ENCODE measurements at places on chromosomes 5 and 9.

- DNase-seq: no peak
Measured at GRCh38 chr9:17614903-17615302, 36.0 kb downstream of the SH3GL2 start.

DNA sequence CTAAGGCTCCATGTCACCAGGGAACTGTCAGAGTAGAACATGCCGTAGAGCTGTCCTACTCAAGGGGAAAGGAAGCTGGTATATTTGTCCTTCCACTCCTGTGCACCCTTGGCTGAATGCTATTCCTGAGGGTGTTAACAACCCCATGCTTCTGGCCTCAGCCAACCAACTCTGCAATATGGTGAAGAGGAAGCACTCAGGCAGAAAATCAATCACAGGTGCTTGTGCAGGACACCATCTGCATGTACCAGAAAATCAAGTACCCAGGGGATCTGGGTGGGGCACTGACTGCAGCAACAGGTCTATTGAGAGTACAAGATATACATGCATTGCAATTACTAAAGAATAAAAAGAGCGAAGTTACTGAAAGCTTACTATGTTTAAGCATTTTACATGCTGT lies 51.4 kb upstream of the NEK6 start:
- DNase-seq: no peak

GRCh38 chr5:65100911-65101631 lies 332.3 kb downstream of the CWC27 start:
- peak; percentile 58 for DNase-seq

DNA sequence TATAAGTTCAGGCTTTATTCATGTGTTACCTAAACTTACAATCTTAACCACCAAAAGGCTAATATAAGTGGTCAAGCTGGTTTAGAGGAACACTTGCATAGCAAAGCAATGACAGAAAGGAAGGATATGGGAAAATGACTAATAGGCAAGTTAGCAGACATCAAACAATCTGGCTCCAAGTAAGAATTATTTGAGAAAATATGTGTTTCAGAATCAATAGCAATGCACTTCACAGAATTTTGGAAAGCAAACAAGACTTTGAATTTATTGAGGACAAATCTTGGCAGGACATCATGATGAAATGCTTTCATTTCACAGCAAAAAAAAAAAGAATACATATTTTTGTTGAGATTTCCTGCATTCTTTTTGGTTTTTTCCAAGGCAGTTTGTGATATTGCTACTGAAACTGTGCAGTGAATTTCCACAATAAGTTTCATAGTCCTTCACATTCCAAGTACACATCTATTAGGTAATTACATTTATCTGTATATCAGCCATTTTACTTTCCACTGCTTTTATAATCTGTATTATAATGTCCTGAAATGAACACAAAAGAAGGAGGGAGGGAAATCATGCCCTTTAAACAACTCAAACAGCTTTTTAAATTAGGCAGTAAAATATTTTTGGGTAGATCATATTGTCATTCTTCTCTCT lies 417.9 kb downstream of the NR2F1-AS1 start:
- no peak for DNase-seq

- no peak for DNase-seq
Measured at GRCh38 chr9:131965103-131965502, 114.6 kb downstream of the MED27 start.

DNA sequence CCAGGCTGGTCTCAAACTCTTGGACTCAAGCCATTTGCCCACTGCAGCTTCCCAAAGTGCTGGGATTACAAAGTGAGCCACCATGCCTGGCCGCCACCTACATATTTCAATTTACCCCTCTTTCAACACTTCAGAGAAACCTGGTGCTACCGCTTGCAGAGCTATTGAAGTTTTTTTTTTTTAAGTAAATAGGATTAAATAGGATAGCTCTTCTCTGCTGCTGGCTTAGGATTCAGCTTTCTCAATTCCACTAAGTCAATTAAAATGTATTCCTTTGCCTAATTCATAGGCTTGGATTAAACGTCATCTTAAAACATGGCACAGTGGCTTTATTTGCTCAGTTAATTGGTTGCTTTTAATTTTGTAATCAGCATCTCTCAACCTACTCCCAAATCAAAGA lies 41.0 kb downstream of the KIAA1191 start:
- no peak for DNase-seq

DNA sequence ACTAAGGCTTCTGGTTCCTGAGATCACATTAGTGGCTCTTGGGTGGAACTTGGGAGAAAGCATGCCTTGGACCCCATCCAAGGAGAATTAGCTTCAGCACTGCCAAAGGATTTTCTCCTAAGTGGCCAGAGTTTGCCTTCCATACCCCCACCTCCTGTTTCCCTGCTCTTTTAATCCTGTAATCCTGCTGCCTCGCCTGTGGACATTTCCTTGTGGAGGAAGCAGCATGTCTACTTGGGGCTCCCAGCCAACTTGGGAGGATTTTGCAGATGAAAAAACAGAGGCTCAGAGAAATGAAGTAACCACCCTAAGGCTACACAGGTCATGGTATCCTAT lies 1.6 kb downstream of the ARSI start:
- no peak for DNase-seq

DNA sequence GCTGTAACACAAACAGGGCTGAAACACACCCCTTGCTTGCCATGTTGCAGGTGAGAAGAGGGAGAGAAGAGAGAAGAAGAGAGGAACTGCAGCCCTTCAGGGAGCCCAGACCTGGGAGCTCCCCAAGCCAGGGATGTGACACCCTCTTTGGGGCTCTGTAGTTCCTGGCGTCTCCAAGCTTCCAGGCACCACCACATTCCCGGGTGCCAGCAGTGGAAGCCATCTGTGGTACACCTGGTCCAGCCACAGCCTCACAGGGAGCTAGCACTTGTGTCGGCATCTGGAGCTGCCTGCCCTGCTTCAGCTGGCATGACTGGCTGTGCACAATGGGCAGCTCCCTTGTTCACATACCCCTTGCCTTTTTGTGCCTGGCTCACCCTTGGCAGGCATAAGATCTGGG lies 182.1 kb downstream of the DEPDC1B start:
- no peak for DNase-seq

GRCh38 chr5:91206734-91207133 lies 176.4 kb downstream of the ARRDC3 start:
- no peak for DNase-seq

- no peak for DNase-seq
Measured at GRCh38 chr9:14903040-14903439, 7.2 kb downstream of the FREM1 start.

GRCh38 chr5:141958113-141958512 lies at the start of gene PCDH12:
TSS of gene PCDH12 (minus strand) at chr5:141958202. CDS start at chr5:141957851, 351 bp downstream.
- no peak for DNase-seq

GRCh38 chr5:116404792-116405191 lies 169.8 kb downstream of the SEMA6A start:
- no peak for DNase-seq

GRCh38 chr9:109812818-109813281 lies 32.9 kb downstream of the PALM2AKAP2 start:
- no peak for DNase-seq

- no peak for DNase-seq
Measured at GRCh38 chr5:57368010-57368409, 114.6 kb downstream of the ACTBL2 start.

- no peak for DNase-seq
Measured at GRCh38 chr5:143987751-143988560, 176.0 kb downstream of the HMHB1 start.

- DNase-seq: no peak
Measured at GRCh38 chr5:1057485-1058082, 49.0 kb downstream of the NKD2 start.

DNA sequence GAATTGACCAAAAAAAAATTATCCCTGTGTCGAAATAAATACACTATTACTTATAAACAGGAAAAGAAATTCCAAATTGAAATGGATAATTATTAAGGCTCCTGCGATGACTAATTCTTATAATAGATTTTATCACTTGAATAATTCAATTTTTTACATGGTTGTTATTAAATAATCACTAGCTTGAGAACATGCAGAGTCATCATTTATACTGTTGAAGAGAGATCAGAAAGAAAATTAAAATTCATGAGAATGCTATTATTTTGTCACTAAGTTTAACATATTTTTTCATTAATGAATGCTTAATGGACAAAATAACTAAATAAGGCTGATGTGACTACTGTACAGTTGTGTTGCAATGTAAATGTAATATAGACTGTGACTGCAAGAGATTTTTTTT lies 1011.3 kb upstream of the C9orf72 start:
- DNase-seq: no peak

GRCh38 chr9:13962006-13962405 lies 351.9 kb downstream of the NFIB start:
- no peak for DNase-seq

DNA sequence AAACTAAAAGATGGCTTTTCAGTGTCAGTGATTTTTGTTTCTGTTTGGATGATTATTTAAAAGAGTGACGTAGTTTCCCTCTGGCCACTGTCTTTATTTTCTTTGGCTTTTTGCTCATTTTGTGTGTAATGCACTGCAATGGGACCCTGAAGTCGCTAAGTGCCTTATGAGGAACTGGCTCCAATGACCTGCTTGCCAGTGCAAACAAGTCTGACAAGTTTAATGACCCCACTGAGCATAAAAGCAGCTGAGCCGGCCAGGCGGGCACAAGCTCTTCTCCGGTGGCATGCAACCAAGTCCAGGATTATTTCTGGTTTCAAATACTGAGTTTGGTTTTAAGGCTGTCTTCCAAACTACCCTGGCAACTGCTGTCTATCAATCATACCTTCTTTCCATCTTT lies 15.6 kb upstream of the GNA14 start:
- no peak for DNase-seq

GRCh38 chr9:112401175-112401815 lies 21.4 kb downstream of the HSDL2 start:
- no peak for DNase-seq

DNA sequence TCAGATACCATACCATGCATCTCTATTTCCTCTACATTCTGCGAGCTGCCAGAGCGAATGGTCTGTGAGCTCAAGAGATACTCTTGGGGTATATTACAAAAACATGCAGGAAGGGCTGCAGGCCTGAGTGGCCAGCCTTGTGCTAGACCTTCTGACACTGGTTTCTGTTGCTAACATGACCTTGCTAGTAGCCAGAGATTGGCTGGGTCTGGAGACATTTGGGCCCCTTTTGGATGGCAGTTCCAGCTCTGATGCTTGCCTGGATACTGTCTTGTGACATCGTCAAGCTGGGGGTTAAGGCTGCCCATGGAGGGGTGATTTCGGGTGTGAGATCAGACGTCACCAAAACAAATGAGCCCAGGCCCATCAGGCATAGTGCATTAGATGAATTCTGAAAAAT lies 56.1 kb upstream of the FSTL4 start:
- DNase-seq: no peak

- no peak for DNase-seq
Measured at GRCh38 chr9:112881331-112881730, 9.3 kb downstream of the SLC46A2 start.

- DNase-seq: no peak
Measured at GRCh38 chr5:83503662-83504061, 32.1 kb downstream of the VCAN start.

- no peak for DNase-seq
Measured at GRCh38 chr5:171874234-171874633, 88.6 kb downstream of the SMIM23 start.

GRCh38 chr9:20486552-20486951 lies 135.7 kb downstream of the MLLT3 start:
- DNase-seq: no peak

GRCh38 chr5:119070578-119070827 lies 384 bp upstream of the DMXL1 start:
- DNase-seq: peak; percentile 63

DNA sequence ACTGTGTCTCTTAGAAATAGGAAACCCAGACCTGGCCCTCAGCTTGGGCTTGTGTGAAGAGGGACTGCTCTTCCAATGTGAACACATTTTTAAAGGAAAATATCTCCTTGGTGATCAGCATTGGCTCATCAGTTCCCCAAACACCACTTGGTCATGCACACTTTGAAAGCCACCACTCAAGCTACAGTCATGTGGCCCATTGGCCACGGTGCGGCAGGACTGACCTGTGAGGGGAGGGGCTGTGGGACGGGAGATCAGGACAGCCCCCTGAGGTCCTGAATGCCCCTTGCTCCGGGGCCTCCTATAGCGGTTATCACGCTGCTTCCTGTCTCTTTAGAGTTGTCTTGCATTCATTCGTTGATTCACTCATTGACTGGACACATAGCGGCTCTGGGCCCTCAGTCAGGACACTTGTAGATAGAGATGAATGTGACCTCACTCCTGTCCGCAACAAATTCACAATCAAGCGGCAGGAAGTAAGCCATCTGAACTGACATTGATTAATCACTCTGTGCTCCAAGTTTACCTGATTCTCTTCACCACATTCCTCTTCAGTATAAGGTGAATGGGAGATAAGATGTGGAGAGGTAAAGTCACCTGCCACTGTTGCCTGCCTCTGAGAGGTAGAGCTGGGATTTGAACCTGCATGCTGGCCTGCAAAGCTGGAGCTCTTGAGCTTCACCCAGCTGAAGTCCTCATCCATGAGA lies 73.1 kb downstream of the COL15A1 start:
- DNase-seq: no peak

DNA sequence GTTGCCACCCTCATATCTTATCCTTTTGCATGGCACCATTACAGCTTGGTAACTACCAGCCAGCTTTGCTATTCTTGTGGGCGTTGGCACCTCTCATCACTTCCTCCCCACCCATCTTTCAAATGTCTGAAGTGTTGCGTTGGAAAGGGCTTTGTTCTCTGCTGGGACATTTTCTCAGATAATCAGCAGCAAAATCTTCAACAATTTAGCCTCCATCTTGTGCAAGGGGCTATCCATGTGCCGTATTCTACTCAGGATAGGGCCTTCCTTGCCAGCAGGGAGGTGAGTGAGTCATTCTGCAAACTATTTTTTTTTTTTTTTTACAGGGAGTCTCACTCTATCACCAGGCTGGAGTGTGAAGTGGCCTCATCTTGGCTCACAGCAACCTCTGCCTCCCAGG lies 62.1 kb upstream of the NUDT12 start:
- DNase-seq: no peak

DNA sequence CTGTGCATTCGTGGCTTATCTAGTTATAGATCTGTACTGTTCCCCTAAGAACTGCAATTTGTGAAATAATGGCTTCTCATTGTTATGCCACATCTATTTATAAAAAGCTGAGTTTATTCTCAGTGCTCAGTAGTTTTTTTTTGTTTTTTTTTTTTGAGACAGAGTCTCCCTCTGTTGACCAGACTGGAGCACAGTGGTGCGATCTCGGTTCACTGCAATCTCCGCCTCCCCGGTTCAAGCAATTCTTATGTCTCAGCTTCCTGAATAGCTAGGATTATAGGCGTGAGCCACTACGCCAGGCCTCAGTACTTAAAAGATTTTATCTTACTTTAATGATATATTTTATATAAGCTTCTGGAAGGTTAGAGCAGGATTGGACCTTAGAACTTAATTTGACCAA lies 19.0 kb downstream of the SEC61B start:
- DNase-seq: no peak

DNA sequence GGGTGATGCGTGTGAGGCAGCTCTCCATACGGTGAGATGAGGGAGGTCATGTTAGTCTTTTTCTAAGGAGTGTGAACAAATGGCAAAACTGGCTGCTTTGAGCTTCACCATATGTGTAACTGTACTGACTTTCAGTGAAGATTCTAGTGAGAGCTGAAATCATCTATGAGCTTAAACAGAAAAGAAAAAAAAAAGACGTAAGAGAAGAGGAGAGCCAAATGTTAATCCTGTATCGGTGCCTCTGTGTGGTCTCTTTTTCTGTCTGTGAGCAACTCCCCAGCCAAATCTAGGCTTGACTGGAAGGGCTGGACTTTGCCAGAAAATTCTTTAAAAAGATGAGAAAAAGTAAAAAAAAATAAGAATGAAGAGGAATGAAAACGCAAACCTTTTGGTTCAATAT lies 209.7 kb upstream of the TUT7 start:
- no peak for DNase-seq

- DNase-seq: no peak
Measured at GRCh38 chr9:134764473-134765269, 115.9 kb upstream of the FCN2 start.
